ENCODE measurements at places on chromosomes 7 and 10.

DNA sequence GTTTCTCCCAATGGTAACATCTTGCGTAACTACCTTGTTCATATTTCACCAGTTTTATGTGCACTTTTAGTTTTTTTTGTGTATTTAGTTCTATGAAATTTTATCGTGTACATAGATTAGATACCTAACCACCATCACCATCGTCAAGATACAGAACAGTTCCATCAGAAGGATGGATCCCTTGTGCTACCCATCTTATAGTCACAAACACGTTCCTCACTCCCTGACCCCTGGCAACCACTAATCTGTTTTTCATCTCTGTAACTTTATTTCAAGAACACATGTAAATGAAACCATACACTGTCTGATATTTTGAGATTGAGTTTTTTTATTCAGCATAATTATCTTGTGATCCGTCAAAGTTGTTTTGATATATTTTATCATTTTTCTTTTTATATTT is 29.9 kb downstream of the FANK1 start:
- no peaks in the 10 kb centered on the region for H3K4me1 ChIP-seq
- no peak for DNase-seq

- no peaks in the 10 kb centered on the region for H3K36me3 ChIP-seq
- no peaks in the 10 kb centered on the region for H3K27me3 ChIP-seq
- DNase-seq = no peak
- no peak overlapping the region for H3K4me3 ChIP-seq
- no peaks in the 10 kb centered on the region for H3K4me1 ChIP-seq
These were observed 41.9 kb upstream of the TNKS2 start for GRCh38 chr10:91756286-91756685.

DNA sequence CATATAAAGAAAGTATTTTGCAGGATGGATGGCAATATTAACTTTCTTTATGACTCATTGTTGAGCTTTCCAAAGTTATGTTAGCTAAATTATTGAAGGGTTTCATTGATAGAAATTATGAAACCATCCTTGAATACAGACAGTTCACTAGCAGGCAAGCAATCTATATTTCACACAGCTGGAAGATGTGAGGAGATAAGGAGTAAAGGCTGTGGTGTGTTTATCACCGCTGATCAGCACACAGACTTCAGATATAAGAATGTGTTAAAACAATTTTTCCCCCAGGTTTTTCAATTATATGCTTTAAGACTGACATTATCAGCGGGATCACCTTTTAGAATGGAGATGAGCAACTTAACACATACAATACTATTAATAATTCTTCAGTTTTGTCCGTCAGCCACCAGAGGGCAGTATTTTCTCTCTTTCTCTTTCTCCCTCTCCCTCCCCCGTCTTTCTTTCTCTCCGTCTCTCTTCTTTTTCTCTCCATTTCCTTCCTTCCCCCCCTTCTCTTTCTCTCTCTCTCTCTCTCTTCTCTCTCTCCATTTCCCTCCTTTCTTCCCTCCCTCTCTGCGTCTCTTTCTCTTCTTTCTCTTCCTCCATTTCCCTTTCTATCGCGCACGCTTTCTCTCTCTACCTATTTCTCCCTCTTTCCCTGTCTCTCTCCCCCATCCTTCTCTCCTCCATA is 62.9 kb upstream of the FAM171A1 start:
- H3K4me1 ChIP-seq = no peaks in the 10 kb centered on the region
- H3K4me3 ChIP-seq = peak overlapping the region; percentile 59
- no peaks in the 10 kb centered on the region for H3K36me3 ChIP-seq
- no peak overlapping the region for H3K27ac ChIP-seq

- no peaks in the 10 kb centered on the region for H3K36me3 ChIP-seq
- no peak for DNase-seq
- no peaks in the 10 kb centered on the region for H3K27me3 ChIP-seq
- no peaks in the 10 kb centered on the region for H3K4me1 ChIP-seq
- H3K4me3 ChIP-seq = peak overlapping the region; percentile 60
These were observed 120.1 kb downstream of the ARHGAP12 start for GRCh38 chr10:31808258-31809218.

- no peaks in the 10 kb centered on the region for H3K4me1 ChIP-seq
- H3K36me3 ChIP-seq = no peaks in the 10 kb centered on the region
- H3K27ac ChIP-seq = peak overlapping the region; percentile 85
- no peak overlapping the region for H3K4me3 ChIP-seq
- no peaks in the 10 kb centered on the region for H3K27me3 ChIP-seq
These were observed 240.0 kb downstream of the ARHGAP21 start for GRCh38 chr10:24483701-24484100.

- no peaks in the 10 kb centered on the region for H3K27me3 ChIP-seq
- no peak for DNase-seq
- peak within 1 kb of the TSS; percentile 68 for H3K4me3 ChIP-seq
- peak within 1 kb of the TSS; percentile 85 for H3K27ac ChIP-seq
- no peaks in the 10 kb centered on the region for H3K36me3 ChIP-seq
These were observed at the start of gene TNS3 for GRCh38 chr7:47581804-47582763. TNS3 (minus strand) TSS chr7:47582111; CDS start chr7:47439636, 142,475 bp downstream.

- no peak overlapping the region for H3K4me3 ChIP-seq
- H3K27ac ChIP-seq = no peak overlapping the region
- H3K4me1 ChIP-seq = no peaks in the 10 kb centered on the region
- H3K36me3 ChIP-seq = no peaks in the 10 kb centered on the region
- peaks cover 3% of the 10 kb centered on the region for H3K27me3 ChIP-seq
These were observed 39.0 kb upstream of the EMX2 start for GRCh38 chr10:117503244-117504205.

DNA sequence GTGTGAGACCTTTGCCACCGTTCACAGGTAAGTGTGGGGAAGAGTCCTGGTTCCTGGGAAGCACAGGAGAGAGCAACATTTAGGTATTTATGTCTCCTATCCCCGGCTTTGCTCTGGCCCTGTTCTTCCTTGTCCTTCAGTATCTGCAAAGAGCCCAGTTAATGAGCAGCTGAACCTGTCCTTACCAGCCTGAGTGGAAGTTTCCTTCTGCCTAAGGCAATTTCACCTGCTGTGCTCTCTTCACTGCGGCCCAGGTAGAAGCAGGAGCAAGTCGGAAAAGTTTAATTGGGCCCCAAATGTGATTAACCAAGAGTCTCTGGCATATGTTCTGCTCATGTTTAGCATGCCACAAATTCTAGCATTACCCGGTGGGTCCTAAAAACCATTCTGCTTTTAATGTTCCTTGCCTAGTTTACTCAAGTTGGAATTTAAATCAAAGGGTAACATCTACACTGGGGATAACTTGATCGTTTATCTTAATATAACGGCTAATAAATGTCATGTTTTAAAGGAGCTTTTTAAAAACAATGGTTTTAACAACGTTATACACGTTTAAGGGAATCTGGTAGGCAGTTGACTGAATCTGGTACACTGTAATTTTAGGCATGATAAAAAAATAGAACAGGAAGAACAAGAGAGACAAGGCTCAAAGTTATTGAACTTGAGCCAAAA is 817.1 kb downstream of the TYW1 start:
- H3K4me3 ChIP-seq = no peak overlapping the region
- no peaks in the 10 kb centered on the region for H3K4me1 ChIP-seq
- no peaks in the 10 kb centered on the region for H3K27me3 ChIP-seq
- H3K36me3 ChIP-seq = no peaks in the 10 kb centered on the region

GRCh38 chr10:125779403-125780327 is 4.0 kb upstream of the MMP21 start:
- H3K4me1 ChIP-seq = no peaks in the 10 kb centered on the region
- H3K27ac ChIP-seq = no peak overlapping the region
- no peaks in the 10 kb centered on the region for H3K27me3 ChIP-seq
- no peak for DNase-seq

- H3K27ac ChIP-seq = no peak overlapping the region
- H3K27me3 ChIP-seq = no peaks in the 10 kb centered on the region
- no peak overlapping the region for H3K4me3 ChIP-seq
- no peak for DNase-seq
These were observed 138.5 kb downstream of the ARID5B start for GRCh38 chr10:62039954-62040353.

GRCh38 chr10:44809647-44810046 is 101.5 kb upstream of the TMEM72 start:
- H3K27me3 ChIP-seq = no peaks in the 10 kb centered on the region
- no peak for DNase-seq
- no peaks in the 10 kb centered on the region for H3K36me3 ChIP-seq
- no peak overlapping the region for H3K4me3 ChIP-seq
- no peak overlapping the region for H3K27ac ChIP-seq

DNA sequence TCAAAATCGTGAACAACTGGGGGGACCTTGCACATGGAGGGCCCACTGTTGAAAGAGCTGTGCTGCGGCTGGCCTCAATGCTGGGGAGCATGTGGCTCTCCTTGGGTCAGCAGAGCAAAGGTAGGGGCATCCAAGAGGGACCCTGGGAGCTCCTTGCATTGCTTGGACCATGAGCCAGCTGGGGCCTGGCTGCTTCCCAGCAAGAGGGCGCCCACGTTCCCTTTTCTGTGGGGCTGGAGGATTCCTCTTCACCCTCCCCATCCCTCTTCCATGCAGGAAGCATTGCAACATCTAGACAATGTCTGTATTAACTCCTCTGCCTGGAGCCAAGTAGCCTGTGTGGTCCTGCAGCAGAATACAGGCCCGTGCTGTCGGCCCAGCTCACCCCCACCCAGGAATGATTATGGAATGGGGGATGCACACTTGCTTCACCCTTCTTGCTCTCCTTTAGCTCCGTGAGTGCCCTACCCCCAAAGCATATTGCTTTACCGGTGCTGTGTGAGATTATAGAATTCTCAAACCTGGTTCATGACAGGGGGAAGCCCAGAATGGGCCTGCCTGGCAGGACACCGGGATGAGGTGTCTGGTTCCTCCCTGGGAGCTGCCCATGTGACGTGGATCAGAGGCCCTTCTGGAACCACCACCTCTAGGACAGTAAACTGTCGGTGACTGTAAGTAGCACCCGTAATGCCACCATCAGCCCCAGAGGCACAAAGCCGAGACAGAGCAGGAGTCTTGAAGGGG is 61.9 kb downstream of the SYPL1 start:
- no peak overlapping the region for H3K4me3 ChIP-seq
- H3K27me3 ChIP-seq = no peaks in the 10 kb centered on the region
- peak overlapping the region; percentile 23 for H3K27ac ChIP-seq
- H3K36me3 ChIP-seq = no peaks in the 10 kb centered on the region

DNA sequence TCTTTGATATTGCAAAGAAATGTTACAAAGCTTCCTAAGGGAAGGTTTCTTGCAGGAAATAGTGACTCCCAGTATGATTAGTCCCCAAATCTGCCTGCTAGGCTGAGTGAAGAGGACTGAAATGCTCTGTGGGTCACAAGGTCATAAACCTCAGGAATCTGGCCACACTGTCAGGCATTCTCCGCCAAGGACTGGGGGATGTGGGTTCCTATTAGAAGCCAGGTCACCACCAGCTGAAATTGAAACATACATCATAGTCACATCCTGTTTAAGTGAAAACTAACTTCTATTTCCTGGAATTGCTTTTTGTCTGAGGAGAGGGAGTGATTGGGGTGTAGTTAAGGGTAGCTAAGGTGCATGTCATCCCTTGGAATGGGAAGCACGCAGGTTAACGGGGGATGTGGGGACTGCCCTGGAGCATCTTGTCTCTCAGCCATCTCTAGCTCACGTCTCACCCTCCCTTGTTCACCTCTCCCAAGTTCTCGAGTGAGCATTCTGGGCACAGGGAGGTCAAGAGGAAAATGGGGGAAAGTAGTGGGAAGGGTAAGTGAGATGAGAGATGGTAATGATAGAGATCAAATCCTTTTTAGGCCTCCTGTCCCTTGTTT is 12.0 kb upstream of the GSAP start:
- H3K4me3 ChIP-seq = no peak overlapping the region
- no peaks in the 10 kb centered on the region for H3K27me3 ChIP-seq
- H3K27ac ChIP-seq = no peak overlapping the region
- H3K36me3 ChIP-seq = no peaks in the 10 kb centered on the region

DNA sequence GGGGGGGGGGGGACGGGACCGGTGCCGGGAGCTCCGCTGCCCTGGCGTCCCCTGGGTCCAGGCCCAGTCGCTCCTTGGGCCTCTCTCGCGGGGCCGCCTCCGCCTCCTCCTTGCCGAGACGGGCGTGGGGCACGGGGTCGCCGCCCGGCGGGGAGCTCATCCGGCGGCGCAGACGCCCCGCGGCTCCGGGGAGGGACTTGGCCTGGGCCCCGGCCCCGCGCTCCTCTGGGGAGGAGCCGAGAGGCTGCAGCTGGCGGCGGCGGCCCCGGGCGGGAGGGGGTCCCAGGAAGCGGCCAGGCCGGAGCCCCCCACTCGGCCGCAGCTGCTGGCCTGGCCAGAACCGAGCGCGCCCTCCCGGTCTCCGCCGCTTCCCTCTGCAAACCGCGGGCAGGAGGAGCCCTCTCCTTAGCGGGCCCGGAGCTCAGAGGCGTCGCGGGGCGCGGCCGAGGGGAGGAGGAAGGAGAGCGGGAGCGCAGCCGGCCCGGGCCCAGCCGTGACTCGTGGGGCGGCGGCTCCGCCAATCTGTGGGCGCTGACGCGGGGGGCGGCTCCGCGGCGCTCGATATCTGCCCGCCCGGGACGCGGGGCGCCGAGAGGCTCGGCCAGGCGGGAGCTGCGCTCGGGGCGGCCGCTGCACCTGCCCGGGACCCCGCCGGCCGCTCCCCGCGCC is at the start of gene FAM20C:
Gene FAM20C, plus strand, starts transcription at position 591 of the 669 bp plus-strand sequence. CDS start 629 bp downstream, outside the sequence.
- H3K4me1 ChIP-seq = peaks cover 7% of the 10 kb centered on the region
- no peaks in the 10 kb centered on the region for H3K27me3 ChIP-seq
- peak within 1 kb of the TSS; percentile 52 for H3K4me3 ChIP-seq
- peak within 1 kb of the TSS; percentile 81 for H3K27ac ChIP-seq
- DNase-seq = peak; percentile 76
- H3K36me3 ChIP-seq = no peaks in the 10 kb centered on the region

DNA sequence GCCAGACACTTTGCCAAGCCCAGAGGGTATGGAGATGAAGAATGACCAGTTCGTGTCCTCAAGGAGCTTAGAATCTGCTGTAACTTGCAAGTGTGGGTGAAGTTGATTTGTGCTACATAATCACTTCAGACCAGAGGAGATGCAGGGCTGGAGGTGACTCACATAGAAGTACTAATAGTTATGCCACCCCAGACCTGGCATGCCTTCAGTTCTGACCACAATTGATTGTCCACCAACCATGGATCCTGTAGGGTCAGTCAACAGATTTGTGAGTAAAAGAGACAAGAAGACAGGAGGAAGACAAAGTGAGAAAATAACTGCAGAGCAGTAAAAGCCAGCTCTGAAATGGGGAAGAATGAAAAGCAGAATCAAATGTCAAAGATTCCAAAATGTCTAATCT is 51.2 kb upstream of the BMPER start:
- no peaks in the 10 kb centered on the region for H3K4me1 ChIP-seq
- no peak for DNase-seq
- H3K27ac ChIP-seq = no peak overlapping the region
- no peaks in the 10 kb centered on the region for H3K27me3 ChIP-seq

GRCh38 chr10:14449293-14449815 is 118.6 kb upstream of the FRMD4A start:
- no peak overlapping the region for H3K4me3 ChIP-seq
- H3K27ac ChIP-seq = no peak overlapping the region

GRCh38 chr10:49114718-49115014 is 656 bp downstream of the VSTM4 start:
- no peaks in the 10 kb centered on the region for H3K27me3 ChIP-seq
- H3K36me3 ChIP-seq = no peaks in the 10 kb centered on the region
- H3K4me1 ChIP-seq = no peaks in the 10 kb centered on the region
- peak overlapping the region; percentile 92 for H3K27ac ChIP-seq

- H3K36me3 ChIP-seq = no peaks in the 10 kb centered on the region
- no peaks in the 10 kb centered on the region for H3K4me1 ChIP-seq
- H3K4me3 ChIP-seq = no peak within 1 kb of the TSS
- H3K27me3 ChIP-seq = no peaks in the 10 kb centered on the region
These were observed at the start of gene TMEM225B for GRCh38 chr7:99597762-99598501. TMEM225B (plus strand) TSS chr7:99598267; CDS start chr7:99604389, 6,122 bp downstream.

GRCh38 chr10:129525401-129525801 is 58.4 kb downstream of the MGMT start:
- no peaks in the 10 kb centered on the region for H3K36me3 ChIP-seq
- H3K27me3 ChIP-seq = no peaks in the 10 kb centered on the region
- DNase-seq = peak; percentile 30
- H3K4me3 ChIP-seq = no peak overlapping the region
- H3K4me1 ChIP-seq = no peaks in the 10 kb centered on the region

GRCh38 chr7:71558806-71559613 is 427.1 kb downstream of the GALNT17 start:
- H3K4me3 ChIP-seq = no peak overlapping the region
- H3K36me3 ChIP-seq = no peaks in the 10 kb centered on the region
- no peaks in the 10 kb centered on the region for H3K27me3 ChIP-seq
- no peak for DNase-seq
- H3K27ac ChIP-seq = no peak overlapping the region

All from breast epithelium (tissue), 4 donors.